ENCODE measurements at places on chromosomes 1 and 21. TPM values are rescaled to one million over a fixed set of nuclear protein-coding genes. Genes with fewer than 3 reads are reported as not detected.

CCDC181 gene
- total RNA-seq: 0.72 TPM

REN gene
- total RNA-seq: not detected

CD1C gene
- total RNA-seq: not detected

LENEP gene
- not detected for total RNA-seq

GRCh38 chr21:45403825-45404729 is 888 bp upstream of the COL18A1 start:
- H3K27ac ChIP-seq: no peak overlapping the region
- DNase-seq: no peak
- H3K4me3 ChIP-seq: peak overlapping the region; percentile 29
- peaks cover 7% of the 10 kb centered on the region for H3K36me3 ChIP-seq
- H3K27me3 ChIP-seq: peaks cover 9% of the 10 kb centered on the region
- peaks cover 17% of the 10 kb centered on the region for H3K4me1 ChIP-seq

GRCh38 chr1:12369258-12369657 is 139.4 kb downstream of the VPS13D start:
- no peaks in the 10 kb centered on the region for H3K4me1 ChIP-seq
- no peak for DNase-seq
- H3K27me3 ChIP-seq: no peaks in the 10 kb centered on the region
- H3K4me3 ChIP-seq: no peak overlapping the region
- no peak overlapping the region for H3K27ac ChIP-seq

DNA sequence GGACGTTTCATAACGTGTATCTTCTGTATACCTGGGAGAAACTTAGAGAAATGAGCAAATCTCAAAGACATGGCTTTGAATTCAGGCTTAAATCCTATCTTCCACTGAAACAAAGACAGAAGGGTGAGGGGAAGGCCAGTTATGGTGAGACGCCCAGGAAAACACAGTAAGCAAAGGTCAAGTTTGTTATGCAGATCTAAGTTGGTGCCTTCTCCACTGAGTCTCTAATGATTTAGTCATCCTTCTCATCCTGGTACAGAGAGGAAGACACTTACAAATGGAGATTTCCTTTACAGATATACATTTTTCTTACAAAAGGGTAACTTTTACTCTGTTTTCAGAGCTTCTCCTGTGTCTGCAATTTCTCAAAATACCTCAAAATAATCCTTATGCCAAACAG is 64.4 kb downstream of the MAP3K7CL start:
- peak; percentile 22 for DNase-seq
- H3K27me3 ChIP-seq: no peaks in the 10 kb centered on the region
- H3K27ac ChIP-seq: peak overlapping the region; percentile 92
- peaks cover 28% of the 10 kb centered on the region for H3K4me1 ChIP-seq
- H3K4me3 ChIP-seq: no peak overlapping the region

DNA sequence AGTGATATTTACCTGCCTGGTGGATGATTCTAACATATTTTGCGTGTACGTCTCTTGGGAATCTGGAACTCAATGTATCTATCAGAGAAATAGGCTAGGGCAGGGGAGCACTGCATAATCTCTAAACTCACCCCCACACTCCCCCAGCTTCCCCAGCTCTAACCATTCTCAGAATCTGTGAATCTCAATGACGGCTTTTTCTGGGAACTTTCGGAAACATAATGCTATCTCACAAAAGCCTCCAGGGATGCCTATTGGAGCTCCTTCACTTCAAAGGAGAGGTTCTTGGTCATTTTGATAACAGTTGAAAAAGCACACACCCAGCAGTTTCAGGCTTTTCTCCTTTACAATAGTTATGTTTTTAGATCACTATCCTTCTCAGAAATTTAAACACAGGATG is 113.8 kb upstream of the MAGI3 start:
- 0 out of 2 replicates have a peak, but pooled peaks cover 6% of the 10 kb centered on the region for H3K27me3 ChIP-seq
- no peak for DNase-seq
- H3K4me3 ChIP-seq: no peak overlapping the region
- H3K27ac ChIP-seq: no peak overlapping the region
- no peaks in the 10 kb centered on the region for H3K4me1 ChIP-seq

- H3K4me3 ChIP-seq: no peak overlapping the region
- H3K36me3 ChIP-seq: no peaks in the 10 kb centered on the region
- DNase-seq: no peak
- H3K4me1 ChIP-seq: no peaks in the 10 kb centered on the region
- H3K27ac ChIP-seq: no peak overlapping the region
These were observed 44.6 kb upstream of the DNASE2B start for GRCh38 chr1:84353695-84354094.

DNA sequence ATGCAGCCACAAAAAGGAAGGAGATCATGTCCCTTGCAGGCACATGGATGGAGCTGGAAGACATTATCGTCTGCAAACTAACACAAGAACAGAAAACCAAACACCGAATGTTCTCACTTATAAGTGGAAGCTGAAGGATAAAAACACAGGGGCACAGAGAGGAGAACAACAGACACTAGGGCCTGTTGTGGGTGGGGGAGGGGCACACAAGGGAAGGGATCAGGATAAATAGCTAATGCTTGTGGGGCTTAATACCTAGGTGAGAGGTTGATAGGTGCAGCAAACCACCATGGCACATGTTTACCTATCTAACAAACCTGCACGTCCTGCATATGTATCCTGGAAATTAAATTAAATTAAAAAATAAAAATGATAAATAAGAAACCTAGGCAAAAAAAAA is 969.9 kb downstream of the TTLL7 start:
- H3K36me3 ChIP-seq: no peaks in the 10 kb centered on the region
- no peaks in the 10 kb centered on the region for H3K27me3 ChIP-seq
- no peak overlapping the region for H3K27ac ChIP-seq
- no peak overlapping the region for H3K4me3 ChIP-seq
- H3K4me1 ChIP-seq: peaks cover 7% of the 10 kb centered on the region
- no peak for DNase-seq
